Hepatocyte (in vitro differentiated cells): ENCODE measurements at places on chromosomes 2 and 18.

- H3K4me3 ChIP-seq: peak within 1 kb of the TSS; percentile 69
- DNase-seq: peak; percentile 96
- peaks cover 39% of the 10 kb centered on the region for H3K27me3 ChIP-seq
- peaks cover 8% of the 10 kb centered on the region for H3K4me1 ChIP-seq
These were observed 404.3 kb downstream of the XIRP2 start for GRCh38 chr2:167292430-167293171.

GRCh38 chr2:133774654-133775015 lies 206.4 kb upstream of the NCKAP5 start:
- no peak overlapping the region for H3K4me3 ChIP-seq
- H3K4me1 ChIP-seq: peaks cover 7% of the 10 kb centered on the region
- no peak overlapping the region for H3K27ac ChIP-seq
- H3K36me3 ChIP-seq: no peaks in the 10 kb centered on the region

DNA sequence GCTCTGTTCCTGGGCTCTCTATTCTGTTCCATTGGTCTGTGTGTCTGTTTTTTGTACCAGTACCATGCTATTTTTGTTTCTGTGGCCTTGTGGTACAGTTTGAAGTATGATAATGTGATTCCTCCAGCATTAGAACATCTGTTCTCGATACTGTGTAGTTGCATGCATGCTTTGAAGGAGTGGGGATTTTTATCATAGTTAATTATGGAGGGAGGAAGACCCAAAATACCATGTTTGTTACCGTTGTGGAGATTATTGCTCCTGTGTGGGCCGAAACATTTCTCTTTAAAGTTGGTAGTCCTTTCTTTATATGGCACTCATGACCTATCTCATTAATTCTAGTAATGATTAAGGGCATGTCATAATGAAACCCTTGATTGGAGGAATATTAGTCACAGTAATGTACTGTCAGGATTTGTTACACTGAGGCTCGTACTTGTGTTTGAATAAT lies 87.6 kb downstream of the TTC27 start:
- H3K4me3 ChIP-seq: no peak overlapping the region
- no peaks in the 10 kb centered on the region for H3K36me3 ChIP-seq
- no peaks in the 10 kb centered on the region for H3K27me3 ChIP-seq

- no peak for DNase-seq
- no peak overlapping the region for H3K27ac ChIP-seq
- no peaks in the 10 kb centered on the region for H3K36me3 ChIP-seq
- H3K4me3 ChIP-seq: no peak overlapping the region
These were observed 24.9 kb downstream of the CERS6 start for GRCh38 chr2:168480825-168481585.

DNA sequence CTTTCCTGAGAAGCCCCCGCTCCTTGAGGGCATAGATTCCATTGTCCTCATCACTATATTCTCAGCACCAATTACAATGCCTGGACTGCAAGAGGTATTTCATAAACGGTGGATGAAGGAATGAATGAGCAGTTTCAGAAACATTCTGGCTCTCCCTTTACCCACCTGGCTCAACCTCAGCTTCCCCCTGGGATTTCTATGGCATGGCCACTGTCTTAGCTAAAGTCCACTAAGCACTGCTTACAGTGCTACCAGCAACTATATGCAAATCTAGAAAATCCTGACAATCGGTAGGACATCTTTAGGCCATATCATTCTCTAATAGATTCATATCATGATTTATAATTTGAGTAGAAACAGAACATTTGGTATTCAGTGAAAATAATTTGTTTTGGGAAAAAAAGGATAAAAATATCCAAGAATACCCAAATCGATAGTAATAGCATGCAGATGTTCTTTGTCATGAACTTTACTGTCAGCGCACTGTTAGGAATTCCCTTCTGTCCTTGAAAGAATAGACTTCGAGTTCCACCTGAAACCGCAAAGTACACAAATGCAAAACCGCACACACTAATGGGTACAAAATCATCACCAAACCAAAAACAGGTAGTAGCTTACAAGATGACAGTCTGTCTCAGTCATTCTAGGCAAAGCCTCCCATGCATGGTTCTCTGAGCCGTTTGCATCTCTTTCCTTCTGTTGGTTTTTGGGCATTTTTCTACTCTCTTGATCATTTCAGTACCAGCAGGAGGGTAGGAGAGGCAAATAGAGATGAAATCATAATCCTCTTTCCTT lies 303.6 kb upstream of the ID2 start:
- no peaks in the 10 kb centered on the region for H3K27me3 ChIP-seq
- DNase-seq: no peak
- H3K4me3 ChIP-seq: no peak overlapping the region
- H3K27ac ChIP-seq: no peak overlapping the region
